ENCODE measurements at places on chromosomes 1 and 21. TPM values are rescaled to one million over a fixed set of nuclear protein-coding genes. Genes with fewer than 3 reads are reported as not detected.

The CRABP2 gene
- total RNA-seq = 278 TPM

The PWP2 gene
- 17.1 TPM for total RNA-seq

The MFAP2 gene
- 132 TPM for total RNA-seq

The LENEP gene
- not detected for total RNA-seq

The ZBTB18 gene
- total RNA-seq = 15.5 TPM

The CHRM3 gene
- total RNA-seq = 1.1 TPM

The CPLANE2 gene
- 8.2 TPM for total RNA-seq

DNA sequence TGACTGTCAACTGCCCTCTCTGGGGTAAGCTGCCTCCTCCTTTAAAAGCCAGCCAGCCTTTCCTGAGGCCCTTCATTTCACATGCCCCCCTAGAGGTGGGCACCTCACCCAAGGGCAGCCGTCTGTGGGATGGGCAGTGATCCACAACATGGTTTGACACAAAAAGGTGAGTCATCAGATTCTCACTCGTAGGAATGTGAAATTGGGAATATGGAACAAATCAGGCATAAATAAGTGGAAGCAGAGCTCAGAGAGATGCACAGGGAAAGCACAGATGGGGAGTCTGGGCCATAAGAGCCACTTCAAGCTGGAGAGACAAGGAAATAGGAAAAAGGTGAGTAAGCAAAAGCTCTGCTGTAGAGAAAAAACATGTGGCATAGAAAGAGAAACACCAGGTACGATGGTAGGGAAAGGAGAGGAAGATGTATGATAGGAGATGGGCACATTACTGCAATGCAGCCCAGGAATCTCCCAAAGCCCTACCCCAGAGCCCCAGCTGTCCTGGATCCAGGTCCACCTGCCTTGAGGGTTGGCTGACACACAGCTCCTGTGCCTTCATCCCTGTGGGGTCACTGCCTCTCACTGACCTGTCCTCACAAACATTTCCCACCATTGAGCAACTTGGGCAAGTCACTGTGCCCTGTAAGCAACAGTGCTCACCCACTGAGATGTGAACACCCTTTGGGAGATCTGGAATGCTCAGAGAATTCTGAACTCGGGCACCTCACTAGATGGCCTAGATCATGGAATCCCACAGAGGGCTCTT is 86.6 kb downstream of the ASTN1 start:
- peak; percentile 49 for DNase-seq

DNA sequence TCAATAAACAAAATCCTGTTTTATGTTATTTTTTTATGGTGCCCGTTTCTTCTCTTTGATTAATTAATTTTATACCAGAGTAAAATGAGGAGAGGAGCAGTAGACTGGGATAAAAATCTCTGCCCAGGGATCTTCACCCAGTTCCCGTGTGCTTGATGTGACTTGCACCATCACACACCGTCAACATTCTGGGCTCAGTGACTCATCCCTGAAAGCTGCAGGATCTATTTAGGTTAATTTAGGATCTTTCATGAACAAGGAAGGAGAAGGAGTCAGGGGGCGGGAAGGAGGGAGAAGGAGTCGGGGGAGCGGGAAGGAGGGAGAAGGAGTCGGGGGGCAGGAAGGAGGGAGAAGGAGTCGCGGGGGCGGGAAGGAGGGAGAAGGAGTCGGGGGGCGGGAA is 182.4 kb downstream of the SMYD3 start:
- peak; percentile 35 for DNase-seq

GRCh38 chr21:41668051-41668541 is 98.8 kb downstream of the RIPK4 start:
- DNase-seq = no peak

DNA sequence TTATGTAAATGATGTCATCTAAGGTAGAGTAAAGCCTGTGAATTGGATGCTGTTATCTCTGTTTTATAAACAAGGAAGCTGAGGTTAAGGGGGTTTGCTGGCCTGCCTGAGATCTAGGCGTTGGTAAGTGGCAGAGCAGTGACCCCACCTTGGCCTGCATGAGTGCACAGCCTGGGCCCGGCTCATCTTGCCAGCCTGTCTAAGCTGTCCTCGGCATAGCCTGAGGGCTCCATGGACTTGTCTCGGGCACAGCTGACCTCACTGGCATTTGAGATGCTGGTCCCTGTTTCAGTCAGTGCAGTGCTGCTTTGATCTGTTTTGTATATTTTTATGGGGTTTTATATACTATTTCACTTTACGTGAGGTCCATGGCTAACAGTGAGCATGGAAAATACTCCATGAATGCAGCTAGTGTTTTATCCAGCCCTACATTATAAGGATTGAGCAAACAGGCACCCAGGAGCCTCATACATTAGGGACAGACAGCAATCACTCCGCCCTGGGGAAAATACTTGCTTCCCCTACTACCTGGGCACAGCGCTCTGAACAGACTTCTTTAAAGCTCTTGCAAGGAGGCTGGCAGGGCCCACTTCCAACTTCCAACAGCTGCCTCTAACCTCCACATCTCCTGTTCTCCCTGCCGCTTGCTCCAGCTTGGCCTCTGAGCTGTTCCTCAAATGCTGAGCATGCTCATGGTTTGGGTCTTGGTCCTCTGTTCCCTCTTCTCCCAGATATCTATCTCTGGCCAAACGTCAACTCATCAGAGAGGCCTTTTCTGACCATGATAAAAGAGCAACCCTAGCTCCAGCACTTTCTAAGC is 150.6 kb upstream of the HMGB4 start:
- DNase-seq = no peak

DNA sequence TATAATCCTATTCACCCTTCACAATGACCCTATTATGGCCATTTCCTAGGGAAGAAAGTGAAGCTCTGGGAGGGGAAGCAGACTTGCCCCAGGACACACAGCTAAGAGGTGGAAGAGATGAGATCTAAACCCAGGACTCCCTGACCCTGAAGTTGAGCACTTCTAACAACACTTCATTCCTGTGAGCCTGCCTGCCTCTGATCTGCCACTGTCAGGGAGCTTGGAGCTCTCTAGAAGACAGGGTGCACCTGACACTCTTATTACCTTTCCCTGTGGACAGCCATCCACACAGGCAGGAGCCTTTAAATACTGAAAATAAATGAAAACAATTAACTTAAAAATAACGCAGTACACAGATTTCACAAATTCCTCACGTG is 599 bp downstream of the MKNK1 start:
- DNase-seq = no peak

GRCh38 chr1:205832326-205832751 is 17.6 kb downstream of the PM20D1 start:
- no peak for DNase-seq

DNA sequence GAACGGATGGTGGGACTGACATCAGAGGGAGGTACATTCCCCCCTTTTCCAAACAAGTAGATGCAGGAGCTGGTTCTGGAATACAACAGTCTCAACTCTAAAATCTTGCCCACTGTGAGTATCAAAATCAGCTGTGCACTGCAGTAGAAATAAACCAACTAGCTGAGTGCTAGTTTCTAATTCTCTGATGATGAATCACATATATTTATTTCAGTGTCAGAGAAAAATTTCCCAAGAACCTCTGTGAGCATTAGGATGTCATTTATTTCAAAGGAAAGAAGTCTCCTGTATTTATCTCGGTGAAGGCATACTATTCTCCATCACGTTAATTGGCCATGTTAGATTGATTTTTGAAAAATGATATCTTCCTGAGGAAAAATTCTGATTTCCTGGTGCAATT is 67.1 kb downstream of the LHX9 start:
- peak; percentile 51 for DNase-seq

All from astrocyte (in vitro differentiated cells and primary cell).